Stimulated activated CD8-positive, alpha-beta memory T cell treated with anti-CD3 and anti-CD28 coated beads, Interleukin-2, amount 100 ng/mL, for 48 hours (primary cell): ENCODE measurements at places on chromosomes 11 and 22.

GRCh38 chr11:17013548-17014320 lies 480 bp downstream of the PLEKHA7 start:
- no peak for DNase-seq

- DNase-seq = no peak
Observed at GRCh38 chr11:77506857-77507256, 33.0 kb upstream of the PAK1 start.

- no peak for DNase-seq
Observed at GRCh38 chr11:33867996-33868646, 23.8 kb downstream of the LMO2 start.

- DNase-seq = no peak
Observed at GRCh38 chr11:102933627-102934026, 21.9 kb downstream of the MMP13 start.

DNA sequence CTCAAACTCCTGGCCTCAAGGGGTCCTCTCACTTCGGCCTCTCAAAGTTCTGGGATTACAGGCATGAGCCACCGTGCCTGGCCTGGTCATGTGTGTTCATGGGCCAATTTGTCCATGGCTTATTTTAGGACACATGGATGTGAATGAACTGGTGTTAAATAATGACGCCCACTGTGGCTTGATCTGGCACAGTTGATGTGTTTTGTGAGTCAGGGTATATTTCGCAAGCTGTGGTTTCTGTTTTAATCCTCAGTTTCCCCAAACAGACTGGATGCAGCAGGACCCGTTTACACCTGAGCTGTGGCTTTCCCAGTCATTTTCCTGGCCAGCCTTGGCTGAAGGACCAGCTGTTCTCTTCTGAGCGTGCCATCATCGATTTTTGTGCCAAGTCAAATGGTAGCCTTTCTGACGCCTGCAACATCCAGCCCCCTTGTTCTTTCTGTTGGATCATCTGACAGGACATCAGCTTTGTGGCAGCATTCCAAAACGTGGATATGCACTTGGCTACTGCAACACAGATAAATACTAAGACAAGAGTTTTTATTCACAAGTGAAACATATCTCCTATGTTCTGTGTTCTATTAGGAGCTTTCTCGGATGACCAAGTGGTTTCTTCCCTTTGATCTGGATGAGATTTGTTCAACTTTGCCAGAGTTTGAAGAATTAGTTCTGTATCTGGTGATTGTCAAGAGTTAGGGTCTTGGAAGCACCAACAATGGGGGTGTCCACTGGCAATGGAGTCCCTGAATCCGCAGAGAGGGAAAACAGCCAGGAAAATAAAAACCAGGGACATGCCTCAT lies 40.0 kb upstream of the SEPTIN5 start:
- no peak for DNase-seq

DNA sequence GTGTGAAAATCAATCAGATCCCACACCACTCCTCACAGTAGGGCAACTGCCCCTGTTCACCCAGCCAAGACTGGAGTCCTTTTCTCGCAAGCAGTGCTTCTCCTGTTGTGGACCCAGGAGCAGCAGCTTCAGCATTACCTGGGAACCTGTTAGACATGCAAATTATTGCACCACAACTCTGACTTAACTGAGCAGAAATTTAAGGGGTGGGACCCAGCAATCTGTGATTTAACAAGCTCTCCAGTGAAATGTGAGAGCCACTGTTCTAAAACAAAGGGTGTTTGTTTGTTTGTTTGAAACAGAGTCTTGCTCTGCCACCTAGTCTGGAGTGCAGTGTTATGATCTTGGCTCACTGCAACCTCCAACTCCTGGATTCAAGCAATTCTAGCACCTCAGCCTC lies 591.4 kb downstream of the SOX6 start:
- DNase-seq = no peak

- DNase-seq = no peak
Observed at GRCh38 chr22:27318516-27318915, 483.0 kb downstream of the MN1 start.

- DNase-seq = no peak
Observed at GRCh38 chr22:43262990-43263644, 76.2 kb upstream of the TTLL12 start.

DNA sequence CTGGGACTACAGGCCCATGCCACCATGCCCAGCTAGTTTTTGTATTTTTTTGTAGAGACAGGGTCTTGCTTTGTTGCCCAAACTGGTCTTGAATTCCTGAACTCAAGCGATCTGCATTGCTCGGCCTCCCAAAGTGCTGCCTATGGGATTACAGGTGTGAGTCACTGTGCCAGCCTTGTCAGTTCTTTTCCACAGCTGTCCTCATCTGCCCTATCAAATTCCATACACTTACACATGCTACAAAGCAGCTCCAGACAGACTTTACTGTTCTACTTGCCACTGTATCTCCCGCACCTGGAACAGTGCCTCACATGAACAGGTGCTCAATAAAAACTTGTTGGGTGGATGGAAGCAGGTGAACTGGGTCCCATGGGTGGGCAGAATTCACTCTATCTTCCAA lies 8.2 kb downstream of the STX5 start:
- DNase-seq = no peak

DNA sequence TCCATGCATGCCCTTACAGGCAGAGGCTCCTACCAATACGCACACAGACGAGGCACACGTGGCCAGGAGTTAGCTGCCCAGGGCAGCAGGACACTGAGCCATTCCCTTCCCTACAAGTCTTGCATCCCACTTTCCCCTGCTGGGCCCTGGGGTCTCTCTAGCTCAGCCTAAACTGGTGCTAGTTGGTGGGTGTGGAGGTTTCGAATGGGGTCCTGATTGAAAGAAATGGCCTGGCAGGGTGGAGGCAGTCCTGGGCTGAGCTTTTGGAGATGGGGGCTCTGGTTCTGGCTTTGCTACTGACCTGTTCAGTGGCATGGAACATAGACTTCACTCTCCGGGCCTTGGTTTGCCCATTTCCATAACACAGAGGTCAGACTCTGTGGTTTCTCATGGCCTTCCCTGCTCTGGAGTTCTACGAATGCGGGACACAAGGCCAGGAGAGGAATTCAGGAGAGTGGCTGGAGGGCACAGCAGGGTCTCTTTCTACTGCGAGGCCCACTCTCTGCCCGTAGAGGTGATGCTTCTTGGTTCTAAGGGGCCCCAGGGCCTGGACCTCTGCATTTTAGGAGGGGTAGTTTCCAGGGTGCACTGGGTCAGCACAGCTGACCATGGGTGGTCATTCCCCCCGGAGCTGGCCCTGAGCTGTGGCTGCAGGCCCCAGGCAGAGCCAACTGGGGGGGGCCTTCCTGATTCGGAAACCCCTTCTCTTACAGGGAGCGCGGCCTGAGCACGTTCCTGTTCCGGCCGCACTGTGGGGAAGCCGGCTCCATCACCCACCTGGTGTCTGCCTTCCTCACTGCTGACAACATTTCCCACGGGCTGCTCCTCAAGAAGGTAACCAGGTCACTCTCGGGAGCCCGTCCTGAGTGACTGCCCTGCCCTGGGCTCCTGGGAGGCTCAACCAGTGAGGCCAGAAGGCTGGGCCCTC lies 40.0 kb downstream of the RNF141 start:
- no peak for DNase-seq

DNA sequence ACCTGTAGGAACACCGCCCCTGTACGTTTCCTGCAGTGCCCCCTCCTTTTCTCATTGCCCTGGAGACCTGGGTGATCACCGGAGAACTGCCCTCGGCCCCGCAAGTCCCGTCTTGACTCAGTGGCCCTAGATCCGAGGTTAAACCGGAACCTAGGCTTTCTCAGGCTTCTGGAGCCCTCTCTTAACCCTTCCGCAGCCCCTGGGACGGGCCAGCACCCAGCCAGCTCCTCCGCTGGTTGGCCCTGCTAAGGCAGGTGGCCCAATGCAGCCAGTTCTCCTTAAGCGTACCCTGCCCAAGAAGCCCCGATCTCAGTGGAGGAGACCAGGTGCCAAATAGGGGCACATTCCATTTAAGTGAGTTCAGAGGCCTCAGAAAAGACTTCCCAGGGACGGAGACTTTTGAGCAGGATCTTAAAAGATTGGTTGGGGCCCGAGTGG lies 776 bp downstream of the NLRX1 start:
- peak; percentile 21 for DNase-seq

GRCh38 chr11:67105964-67106363 lies 13.1 kb upstream of the KDM2A start:
- no peak for DNase-seq

- no peak for DNase-seq
Observed at GRCh38 chr22:22318723-22319465, 74.3 kb downstream of the VPREB1 start.

DNA sequence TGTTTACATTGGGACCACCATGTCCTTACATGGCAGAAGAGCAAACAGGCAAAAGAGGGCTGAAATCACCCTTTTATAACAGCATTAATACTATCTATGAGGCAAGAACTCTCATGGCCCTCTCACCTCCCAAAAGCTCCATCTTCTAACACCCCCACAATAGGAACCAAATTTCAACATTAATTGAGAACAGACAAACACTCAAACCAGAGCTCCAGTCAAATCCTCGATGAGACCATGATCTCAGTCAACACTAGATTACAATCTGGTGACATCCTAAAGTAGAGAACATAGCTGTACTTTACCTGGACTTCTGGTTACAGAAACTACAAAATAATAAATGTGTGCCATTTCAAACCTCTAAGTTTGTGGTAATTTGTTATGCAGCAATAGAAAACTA lies 25.1 kb downstream of the OR2AG2 start:
- DNase-seq = no peak

- no peak for DNase-seq
Observed at GRCh38 chr11:5596607-5597201, at the start of gene TRIM6. Gene TRIM6, plus strand, starts transcription at chr11:5596637. Its CDS starts 261 bp downstream, at chr11:5596898.

DNA sequence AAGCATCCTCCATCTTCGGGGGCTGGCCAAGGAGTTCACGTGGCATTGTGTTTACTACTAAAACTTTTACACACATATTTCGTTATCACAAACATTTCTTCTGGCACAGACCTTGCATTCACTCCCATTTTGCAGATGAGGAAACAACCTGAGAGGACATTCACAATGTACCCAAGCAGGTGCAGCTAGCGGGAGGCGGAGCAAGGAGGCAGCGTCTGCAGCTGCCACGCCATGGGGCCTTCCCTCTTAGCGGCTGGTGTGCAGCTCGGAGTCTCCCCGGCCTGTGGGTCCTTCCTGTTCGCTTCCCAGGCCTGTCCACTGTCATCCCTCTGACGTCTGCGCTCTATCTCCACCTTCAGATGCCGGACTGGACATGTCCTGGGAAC lies 807.8 kb downstream of the TBC1D22A start:
- DNase-seq = no peak

- no peak for DNase-seq
Observed at GRCh38 chr11:101915791-101916291, 481 bp downstream of the ANGPTL5 start.

DNA sequence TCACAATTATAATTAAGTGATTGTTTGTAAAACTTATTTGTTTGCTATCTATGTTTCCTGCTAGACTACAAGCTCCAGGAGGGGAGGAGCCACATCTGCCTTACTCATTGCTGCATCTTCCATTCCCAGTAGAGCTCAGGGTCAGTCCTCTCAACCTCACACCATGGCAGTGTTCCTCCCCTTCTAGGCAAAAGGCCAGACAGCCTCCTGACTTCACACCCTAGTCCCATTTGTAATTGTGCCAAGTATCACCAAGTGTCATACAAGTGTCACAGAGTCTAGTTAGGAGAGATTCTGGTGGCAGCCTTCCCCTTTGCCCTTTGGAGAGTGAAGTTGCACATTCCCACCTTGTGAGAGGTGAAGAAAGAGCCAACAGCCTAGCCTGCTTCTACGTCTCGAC lies 490.4 kb downstream of the INSC start:
- DNase-seq = no peak

DNA sequence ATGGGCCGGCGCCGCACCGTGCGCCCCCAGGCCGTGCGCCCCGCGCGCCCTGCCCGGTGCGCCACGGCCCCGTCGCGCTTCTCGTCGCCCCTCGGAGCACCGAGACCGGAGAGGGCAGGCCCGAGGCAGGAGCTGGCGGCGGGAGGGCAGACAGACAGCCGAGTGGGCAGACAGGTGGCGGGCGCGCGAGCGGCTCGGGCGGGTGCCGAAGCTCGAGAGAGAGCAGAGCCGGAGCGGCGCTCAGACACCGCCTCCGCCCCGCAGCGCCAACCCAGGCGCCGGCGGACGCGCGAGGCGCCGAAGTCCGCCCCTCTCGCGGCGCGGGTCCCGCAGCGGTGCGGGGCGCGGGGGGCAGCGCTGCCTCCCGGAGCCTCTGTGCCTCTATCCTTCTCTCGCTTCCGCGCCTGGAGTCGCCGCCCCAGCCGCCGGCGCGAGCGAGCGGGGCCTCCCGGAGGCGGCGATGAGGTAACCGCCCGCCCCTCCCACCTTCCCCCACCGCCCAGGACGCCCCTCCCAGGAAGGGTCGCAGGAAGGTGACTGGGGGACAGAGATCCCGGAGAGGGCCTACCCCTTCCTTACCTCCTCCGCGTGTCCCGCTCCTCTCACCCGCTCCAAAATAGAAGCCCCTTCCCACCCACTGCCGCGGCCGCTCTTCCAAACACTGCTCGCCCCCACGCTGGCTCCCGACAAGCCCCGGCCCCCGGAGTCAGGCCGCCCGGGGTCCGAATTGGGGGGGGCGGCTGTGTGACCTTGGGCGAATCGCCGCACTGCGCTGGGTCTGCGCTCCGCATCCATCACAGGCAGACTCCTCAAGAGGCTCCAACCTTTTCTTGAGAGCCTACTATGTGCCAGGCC lies at the start of gene RASL10A:
Gene RASL10A, minus strand, starts transcription at position 412 of the 855 bp plus-strand sequence. CDS start 451 bp downstream, outside the sequence.
- no peak for DNase-seq

GRCh38 chr11:66914505-66914904 lies 43.7 kb downstream of the PC start:
- no peak for DNase-seq

DNA sequence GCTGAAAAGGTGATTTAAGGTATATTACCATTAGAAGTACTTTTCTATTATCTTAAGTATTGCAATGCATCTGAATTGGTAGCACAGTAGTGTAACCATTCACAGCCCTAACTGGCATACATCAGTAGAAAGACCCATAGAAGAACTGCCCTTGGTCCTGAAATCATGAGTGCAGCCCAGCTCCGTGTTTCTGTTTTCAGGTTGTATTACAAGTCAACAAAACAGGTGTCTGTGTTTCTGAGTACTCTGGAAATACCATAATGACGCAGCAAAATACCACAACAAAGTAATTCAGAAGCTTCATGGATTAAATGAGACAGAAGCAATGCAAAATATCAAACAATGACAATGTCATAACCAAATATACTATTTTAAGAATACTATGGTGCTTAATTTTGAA lies 226.3 kb downstream of the OPCML start:
- DNase-seq = no peak

DNA sequence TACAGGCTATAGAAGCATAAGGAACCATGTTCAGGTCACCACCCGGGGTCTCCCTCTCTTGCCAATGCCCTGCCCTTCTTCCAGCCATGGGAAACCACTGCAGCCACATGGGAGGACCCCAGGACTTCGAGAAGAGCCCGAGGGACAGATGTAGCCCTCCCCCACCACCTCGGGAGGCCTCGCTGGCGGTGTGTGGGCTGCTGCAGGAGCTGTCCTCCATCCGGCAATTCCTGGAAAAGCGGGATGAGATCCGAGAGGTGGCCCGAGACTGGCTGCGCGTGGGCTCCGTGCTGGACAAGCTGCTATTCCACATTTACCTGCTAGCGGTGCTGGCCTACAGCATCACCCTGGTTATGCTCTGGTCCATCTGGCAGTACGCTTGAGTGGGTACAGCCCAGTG lies 14.5 kb downstream of the HTR3A start:
- no peak for DNase-seq
